AG08395 (cell line): ENCODE measurements at places on chromosomes 1 and 21.

DNA sequence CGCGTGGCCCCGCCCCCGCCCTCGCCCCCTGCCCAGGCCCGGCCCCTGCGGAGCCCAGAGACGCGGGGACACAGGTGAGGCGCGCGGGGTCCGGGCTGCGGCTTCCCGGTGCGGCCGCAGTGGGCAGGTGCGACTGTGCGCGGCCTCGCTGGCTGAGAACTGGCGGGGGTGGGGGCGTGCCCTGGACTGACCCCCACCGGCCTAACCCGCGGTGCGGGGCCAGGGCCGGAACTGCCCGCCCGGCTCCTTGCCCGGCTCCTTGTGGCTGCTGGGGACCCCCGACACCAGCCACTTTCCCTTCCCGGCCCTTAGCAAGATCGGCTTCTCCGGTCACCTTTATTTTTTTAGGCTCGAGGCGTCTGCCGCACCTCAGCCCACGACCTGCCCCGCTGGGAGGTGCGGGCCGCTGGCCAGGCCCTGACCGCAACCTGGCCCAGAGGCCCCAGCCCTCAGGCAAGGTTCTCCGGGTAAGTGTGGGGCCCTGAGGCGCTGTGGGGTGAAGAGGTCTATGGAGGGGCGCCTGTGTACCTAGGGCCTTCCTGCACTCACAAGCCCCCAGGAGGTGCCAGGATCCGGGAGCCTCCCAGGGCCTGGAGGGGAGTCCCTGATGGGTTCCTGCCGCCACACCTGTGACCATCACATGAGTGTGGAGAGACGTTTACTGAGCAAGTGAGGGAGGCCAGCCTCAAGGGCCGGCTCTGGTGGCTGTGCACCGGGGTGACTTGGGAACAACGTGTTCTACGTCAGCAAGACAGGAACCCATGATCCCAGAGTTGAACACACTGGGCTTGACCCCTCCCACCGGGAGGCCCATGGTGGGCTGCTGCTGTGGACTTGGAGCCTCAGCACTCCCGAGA, at the start of gene SMIM1:
Gene SMIM1 (plus strand): TSS at position 35 of the 857 bp plus-strand sequence. CDS start 2,625 bp downstream, outside the sequence.
- no peak for DNase-seq

DNA sequence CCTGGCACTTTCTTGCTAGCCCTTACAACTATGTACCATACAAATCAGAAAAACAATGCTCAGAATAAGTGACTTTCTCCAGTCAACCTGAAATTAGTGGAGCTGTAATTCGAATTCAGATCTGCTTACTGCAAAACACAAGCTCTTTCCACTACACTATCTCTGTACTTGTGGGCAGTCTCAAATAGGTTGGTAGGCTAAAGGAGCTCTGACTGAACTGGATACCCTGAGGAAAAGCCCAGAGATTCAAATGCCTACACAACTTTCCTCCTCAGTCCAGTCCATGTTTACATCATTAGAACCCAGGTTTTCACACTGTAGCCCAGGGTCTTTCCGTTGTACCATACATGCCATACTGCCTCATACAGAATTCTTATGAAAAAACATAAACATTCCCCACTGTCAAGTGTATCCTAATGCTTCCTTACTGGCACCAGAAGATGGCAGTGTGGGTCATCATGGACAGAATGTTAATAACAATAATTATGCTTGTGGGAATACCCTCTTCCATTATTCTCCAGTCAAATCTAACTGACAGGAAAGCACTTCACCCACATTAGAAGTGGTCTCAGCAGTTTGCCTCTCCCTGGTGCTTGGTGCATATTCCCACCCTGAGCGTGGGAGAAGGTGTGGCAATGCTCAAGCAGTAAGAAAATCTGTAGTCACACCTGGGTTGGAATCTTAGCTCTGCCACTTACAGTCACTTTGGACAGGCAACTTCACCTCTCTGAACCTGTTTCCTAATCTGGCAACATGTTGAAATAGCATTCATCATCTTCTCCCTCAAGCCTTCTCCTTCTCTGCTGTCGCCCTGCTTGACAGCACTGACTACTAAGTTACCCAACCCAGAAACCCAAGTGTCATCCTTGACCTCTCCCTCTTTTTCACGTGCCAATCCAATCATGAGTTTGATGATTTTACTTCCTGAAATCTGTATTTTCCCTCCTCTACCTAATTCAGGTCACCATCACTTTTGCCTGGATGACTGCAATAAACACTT, 14.4 kb upstream of the ZFYVE9 start:
- DNase-seq = peak; percentile 72

GRCh38 chr1:30816211-30817076, 58.9 kb upstream of the LAPTM5 start:
- peak; percentile 89 for DNase-seq

- DNase-seq = no peak
Observed at GRCh38 chr1:56215086-56215485, 364.3 kb downstream of the PLPP3 start.

GRCh38 chr1:3524556-3525203, 70.2 kb downstream of the ARHGEF16 start:
- DNase-seq = no peak

DNA sequence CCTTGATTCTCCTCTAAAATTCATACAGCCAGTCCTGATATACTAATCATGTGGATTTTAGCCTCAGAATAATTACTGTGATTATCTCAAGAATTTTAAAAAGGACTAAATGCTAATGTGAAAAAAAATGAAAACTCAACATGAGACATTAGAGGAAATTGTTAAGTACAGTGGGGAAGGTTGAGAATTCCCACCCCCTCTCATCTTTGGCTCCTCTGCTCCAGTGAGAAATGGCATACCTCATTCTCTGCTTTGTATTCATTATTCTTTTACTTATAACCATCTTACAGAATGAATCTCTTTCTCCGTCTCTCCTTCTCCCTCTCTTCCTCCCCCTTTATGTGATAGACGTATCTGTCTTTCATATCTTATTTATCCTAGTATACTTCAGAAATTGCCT, 70.9 kb downstream of the DIRAS3 start:
- no peak for DNase-seq

- peak; percentile 66 for DNase-seq
Observed at GRCh38 chr21:40732253-40733023, 114.5 kb downstream of the DSCAM start.

- DNase-seq = peak; percentile 4
Observed at GRCh38 chr1:110948038-110948810, 15.5 kb downstream of the LRIF1 start.

DNA sequence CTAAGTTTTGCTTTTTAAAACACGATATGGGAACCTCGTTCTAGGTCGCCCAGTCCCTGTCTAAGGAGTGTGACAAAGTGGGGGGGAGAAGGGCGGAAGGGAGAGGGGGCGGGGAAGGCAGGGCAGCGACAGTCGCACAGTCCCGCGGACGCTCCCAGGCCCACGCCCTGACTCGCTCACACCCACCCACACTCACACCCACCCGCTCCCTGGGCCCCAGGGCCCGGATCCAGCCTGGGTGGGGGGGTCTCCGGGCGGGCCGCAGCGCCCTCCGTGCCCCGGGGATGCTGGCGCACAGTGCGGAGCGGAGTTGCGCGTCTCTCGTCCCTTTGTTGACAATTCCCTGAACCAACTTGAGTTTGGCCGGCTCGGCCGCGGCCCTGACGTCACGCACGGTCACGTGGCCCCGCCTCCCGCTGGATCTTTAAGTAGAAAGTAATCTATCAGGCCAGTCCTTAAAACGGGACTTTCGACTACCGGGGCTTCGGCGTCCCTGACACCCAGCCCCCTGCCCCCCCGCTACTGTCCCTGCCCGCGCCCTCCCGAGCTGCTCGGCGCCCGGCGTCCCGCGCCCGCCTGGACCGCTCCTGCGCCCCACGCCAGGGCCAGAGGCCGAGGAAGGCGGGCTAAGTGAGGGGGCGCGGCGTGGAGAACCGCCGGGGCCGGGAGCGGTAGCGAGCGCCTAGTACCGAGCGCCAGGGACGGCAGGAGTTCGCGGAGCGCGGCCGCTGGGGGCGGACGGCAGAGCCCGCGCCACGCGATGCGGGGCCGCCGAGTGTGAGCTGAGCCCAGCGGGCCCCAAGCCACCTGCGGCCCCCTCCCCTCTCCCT, at the start of gene FOXD3:
Gene FOXD3 (plus strand): TSS at position 454 of the 830 bp plus-strand sequence. CDS start 492 bp downstream, outside the sequence.
- DNase-seq = peak; percentile 31

DNA sequence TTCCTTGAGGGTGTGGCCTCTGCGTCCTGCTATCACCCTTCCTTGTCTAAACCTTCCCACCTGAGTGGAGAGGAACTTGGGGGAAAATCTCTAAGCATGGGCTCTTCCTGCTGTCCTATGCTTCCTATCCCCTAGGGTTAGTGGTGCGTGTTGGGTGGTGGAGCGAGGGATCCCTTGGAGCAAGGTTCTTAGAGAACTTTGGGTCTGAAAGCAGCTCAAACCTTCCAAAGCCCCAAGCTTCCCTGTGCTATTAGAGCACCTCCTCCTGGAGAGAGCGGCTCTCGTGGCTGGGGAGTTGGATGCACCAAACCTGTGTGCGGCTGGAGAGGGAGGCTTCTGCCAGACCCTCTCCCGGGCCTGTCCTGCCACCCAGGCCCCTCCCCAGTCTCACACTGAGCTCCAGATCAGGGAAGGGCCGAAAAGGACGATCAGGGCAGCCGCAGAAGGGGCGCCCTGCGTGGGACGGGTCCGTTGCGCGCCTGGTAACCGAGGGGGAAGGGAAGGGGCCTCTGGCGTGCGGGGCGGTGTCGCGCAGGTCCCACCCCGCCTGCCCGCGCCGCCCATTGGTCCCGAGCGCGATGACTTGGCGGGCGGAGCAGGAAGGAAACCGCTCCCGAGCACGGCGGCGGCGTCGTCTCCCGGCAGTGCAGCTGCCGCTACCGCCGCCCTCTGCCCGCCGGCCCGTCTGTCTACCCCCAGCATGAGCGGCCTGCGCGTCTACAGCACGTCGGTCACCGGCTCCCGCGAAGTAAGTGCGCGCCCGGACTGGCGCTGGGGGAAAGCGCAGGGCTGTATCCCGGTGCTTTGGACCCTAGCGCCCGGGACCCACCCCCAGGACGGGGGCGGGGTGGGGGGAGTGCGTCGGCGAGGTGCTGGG, at the start of gene SH3BGRL3:
Gene SH3BGRL3 (plus strand): TSS at position 631 of the 877 bp plus-strand sequence. CDS start 70 bp downstream, at position 701.
- DNase-seq = peak; percentile 87

DNA sequence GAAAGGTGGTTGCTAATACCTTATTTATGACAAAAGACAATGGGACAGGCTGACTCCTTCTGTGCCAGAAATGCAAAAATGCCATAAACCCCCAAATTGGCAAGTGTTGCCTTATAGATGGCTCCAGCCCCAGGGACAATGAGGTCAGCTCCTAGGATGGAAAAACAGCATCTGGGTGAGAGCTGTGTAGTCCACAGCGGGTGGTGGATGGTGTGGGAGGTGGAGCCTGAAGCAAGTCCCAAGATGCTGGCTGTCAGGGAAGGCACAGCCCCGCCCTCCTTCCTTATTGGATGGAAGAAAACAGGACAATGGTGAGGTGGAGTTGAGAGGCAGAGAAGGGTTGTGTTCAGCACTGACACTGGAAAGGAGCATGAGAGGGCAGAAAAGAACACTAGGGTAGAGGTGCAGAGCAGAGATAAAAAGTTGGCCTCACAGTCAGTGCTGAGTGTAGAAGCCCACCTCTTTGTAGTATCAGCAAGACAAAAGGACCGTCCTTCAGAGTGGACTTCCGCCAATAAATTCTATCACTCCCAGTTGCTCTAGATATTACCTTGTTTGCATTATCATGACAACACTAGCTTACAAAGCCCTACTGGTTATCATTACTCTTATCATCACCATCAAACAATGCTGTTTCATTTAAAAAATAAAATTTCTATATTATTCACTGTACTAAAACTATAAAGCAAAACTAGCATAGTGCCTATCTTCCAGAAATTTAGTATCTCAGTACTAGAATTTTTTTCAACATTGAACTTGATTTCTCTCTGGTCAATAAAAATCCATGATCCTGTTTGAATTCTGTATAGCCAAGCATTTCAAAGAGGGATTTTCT, 3.7 kb upstream of the SDE2 start:
- DNase-seq = peak; percentile 90

GRCh38 chr1:1610796-1611195, 4.5 kb upstream of the MIB2 start:
- DNase-seq = no peak

DNA sequence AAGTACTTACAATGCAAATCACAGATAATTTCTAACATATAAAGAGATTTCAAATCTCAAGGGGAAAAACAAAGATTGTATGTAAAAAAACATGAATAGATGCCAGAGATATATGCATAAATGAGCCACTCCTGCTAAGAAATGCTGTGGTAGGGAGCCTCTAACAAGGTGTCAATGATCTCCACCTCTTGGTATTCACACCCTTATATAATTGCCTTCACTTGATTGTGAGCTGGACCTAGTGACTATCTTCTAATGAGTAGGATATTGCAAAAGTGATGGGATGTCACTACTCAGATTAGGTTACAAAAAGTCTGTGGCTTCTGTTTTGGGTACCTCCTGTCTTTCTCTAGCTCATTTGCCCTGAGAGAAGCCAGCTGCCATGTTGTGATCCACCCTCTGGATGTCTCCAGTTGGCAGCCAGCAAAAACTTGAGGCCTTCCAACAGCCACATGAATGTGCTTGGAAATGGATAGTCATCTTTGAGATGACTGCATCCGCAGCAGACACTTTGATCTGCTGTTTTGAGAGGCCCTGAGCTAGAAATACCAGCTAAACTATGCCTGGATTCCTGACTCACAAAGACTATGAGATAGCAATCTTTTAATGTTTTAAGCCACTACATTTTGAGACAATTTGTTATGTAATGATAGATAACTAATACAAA, 196.1 kb upstream of the FGGY start:
- peak; percentile 48 for DNase-seq

- no peak for DNase-seq
Observed at GRCh38 chr1:20678599-20678998, 17.4 kb upstream of the DDOST start.

DNA sequence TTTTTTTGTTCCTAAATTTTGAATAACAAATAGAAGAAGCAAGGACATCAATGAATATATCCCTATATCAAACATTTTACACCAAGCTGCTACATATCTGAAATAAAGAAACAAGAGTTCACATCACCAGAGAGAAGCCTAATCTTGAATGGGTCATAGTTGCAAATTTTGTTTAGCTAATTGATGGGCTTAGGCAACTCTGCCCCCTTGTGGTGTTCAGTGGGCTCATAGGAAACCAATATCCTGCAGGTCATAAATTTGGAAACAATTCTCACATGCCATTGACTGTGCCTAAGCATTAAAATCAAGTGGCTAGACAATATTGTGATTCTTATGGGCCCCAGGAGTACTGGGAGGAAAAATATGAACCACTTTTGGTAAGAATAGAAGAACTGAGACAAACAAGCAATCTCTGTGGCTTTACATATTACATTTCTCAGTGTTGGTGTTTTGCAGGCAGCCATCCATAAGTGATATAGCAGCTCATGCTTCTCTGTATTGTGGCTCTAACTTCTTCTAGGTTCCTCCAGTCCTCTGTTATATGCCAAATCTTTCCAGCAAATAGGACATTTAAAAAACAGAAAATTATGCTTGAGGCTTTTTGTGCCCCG, 1262.8 kb upstream of the PRMT6 start:
- no peak for DNase-seq

GRCh38 chr1:186295980-186296379, 79.1 kb downstream of the TPR start:
- no peak for DNase-seq

DNA sequence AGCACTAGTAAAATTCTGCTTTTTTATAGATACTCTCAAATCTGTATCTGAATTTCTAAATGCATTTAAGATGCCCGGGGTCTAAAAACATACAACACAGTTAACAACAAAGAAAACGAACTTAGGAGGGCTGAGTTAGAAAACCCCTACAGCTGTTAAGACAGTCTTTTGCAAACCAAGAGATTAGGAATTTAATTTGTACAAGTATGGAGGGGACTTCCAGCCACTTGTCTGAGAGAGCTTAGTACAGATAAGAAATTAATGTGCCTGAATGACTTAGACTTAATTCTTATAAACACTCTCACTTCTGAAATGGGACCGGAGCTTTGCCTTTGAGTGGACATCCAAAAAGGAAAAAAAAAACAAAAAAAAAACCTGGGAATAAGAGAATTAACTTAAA, 61.6 kb downstream of the SMYD3 start:
- no peak for DNase-seq
